Peyer's patch (tissue), 4 donors: ENCODE measurements at places on chromosomes 6 and 20. TPM values are rescaled to one million over a fixed set of nuclear protein-coding genes. Genes with fewer than 3 reads are reported as not detected.

OTOR gene
- not detected for total RNA-seq

SMPDL3A gene
- 641 TPM for total RNA-seq

HDGFL1 gene
- total RNA-seq = not detected

FOXQ1 gene
- not detected for total RNA-seq

PRPH2 gene
- total RNA-seq = not detected

MEI4 gene
- total RNA-seq = not detected

FAM83C gene
- total RNA-seq = not detected

- no peak for DNase-seq
These were observed 26.1 kb downstream of the GFOD1 start for GRCh38 chr6:13461307-13461706.

GRCh38 chr20:48832405-48832730 lies 4.6 kb upstream of the PREX1 start:
- DNase-seq = no peak

DNA sequence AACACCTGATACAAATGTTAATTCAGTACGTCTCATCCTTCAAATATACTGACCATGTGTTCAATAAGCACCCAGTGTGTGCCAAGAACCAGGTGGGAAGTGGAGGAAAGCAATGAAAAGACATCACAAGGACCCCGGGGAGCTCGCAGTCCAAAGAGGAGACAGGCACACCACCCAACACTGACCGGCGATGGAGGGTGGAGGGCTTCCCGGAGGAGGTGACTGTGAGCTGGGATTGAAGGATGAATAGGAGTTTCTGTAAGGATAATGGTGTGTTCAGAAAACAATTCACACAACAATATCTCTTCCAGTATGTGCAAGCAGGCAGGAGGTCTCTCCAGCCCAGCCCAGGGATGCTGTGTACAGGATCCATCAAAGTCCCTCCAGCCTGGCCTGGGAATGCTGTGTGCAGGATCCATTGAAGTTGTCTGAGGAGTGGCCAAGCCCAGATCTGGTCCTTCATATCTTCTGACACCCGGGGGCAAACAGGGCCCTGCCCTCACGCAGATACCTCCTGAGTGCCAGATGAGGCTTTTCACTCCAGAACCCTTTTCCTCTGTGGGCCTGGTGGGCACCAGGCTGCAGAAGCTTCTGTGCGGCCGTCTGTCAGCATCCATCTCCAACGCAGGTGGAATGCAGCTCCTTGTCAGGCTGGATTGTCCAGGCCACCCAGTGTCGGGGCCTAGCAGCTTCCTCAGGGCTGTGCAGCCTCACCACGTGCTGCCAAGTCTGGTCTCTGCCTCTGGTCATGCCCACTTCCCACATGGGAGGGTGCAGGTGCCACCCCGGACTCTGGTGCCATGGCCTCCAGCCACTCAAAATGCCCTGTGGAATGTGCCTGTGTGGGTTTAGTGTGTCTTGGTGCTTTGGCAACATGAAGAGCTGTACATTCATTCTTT lies 36.3 kb downstream of the DLL1 start:
- no peak for DNase-seq

DNA sequence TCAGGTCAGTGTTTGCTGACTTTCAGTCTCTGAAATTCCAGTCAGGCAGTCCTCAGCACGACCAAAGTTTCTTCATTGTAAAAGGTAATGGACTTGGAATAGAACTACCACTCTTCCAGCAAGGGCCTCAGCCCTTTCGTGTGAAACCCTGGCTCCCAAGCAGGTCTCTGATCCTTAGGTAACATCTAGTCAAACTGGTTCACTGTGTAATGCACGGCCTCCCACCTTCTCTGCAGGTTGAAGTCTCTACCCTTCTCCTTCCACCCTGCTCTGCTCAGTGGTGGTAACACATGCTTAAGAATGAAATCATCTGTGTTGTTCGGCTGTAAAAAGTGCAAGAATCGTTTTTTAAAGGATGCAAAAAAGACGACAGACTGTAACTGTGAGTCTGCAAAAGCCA lies 287.2 kb upstream of the POU3F2 start:
- no peak for DNase-seq

DNA sequence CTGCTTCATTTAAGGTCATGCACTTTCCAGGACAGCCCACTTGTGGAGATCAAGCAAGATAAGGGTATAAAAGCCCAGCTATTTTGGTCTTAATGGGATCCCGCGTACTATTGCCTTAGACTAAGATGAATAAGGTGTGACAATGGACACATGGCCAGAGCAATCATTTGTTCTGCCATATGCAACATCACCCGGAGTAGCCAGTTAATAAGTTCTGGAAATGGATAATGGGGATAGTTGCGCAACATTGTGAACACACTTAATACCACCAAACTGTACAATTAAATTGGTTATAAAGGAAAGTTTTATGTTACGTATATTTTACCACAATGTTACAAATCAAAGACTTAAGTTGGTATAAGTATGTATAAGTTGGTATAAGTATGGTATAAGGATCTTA lies 674.5 kb downstream of the HDGFL1 start:
- DNase-seq = no peak

GRCh38 chr6:43547222-43547621 lies 28.6 kb downstream of the XPO5 start:
- DNase-seq = no peak

- DNase-seq = no peak
These were observed 23.1 kb downstream of the ACOT13 start for GRCh38 chr6:24689964-24690363.

GRCh38 chr6:81772741-81773140 lies 20.3 kb upstream of the TENT5A start:
- no peak for DNase-seq

- DNase-seq = no peak
These were observed 952 bp upstream of the TAAR6 start for GRCh38 chr6:132569170-132569569.

GRCh38 chr6:70396163-70396562 lies 17.1 kb upstream of the FAM135A start:
- no peak for DNase-seq

DNA sequence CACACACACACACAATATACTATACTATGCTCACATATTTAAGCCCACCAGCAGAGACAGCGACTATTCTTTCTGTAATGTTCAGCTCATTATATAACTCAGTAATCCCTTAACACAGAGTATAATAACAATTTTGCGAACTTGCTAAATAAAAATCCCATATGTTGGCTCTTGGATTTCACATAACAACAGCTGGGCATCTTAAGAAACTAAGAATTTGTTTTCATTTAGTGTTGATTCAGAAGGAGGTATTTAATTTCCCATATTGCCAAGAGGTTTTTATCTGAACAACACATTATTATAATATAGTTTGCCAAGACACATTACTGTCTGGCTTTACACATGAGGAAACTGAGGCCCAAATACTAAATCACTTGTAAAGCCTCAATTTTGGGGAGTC lies 7.4 kb downstream of the ECT2L start:
- DNase-seq = no peak

GRCh38 chr6:20770773-20771172 lies 236.5 kb downstream of the CDKAL1 start:
- DNase-seq = no peak

DNA sequence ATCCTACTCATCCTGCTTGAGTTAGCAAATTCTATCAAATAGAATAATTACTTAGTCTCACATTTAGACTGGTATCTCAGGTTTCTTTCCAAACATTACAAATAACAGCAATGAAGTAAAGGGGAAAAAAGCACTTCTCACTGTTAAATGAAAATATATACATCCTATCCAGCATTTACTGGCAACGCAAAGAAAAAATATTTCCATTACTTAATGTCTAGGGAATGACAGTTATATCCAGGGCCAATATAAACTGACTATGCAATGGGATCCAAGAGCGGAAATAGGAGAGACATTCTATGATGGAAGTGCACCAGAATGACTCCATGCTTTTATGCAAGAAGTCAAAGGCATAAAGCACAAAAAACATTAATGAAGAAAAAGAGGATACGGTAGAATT lies 60.3 kb downstream of the ME1 start:
- no peak for DNase-seq

DNA sequence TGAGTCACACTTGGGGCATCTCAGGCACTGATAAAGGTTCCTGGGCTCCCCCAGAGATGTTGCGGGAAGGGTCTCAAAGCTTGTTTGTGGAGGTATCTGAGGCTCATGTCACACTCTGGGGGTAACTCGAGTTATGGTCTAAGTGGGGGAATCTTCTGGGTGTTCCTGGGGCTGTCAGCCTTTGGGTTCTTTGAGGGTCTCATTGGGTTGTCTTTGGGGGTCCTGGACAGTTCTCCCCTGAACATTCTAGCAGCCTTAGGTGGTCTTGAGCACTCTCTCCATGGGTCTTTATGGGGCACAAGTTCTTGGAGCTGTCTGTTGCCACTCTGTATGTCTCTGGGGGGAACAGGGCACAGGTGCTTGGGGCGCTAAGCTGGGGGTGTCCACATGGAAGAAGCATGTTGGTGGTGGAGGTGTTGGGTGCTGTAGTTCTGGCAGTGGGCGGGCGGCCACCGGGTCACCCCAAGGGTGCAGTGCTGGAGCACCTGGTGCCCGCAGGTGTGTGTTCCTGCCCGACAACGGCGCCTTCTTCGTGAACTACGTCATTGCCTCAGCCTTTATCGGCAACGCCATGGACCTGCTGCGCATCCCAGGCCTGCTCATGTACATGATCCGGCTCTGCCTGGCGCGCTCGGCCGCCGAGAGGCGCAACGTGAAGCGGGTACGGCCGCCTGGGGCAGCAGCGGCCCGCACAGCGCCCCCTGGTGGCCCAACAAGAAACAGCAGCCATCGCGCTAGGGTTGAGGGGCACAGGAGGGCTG lies 7.1 kb upstream of the CAPN11 start:
- DNase-seq = peak; percentile 87

- no peak for DNase-seq
These were observed 55.4 kb upstream of the BMP2 start for GRCh38 chr20:6711951-6712649.

DNA sequence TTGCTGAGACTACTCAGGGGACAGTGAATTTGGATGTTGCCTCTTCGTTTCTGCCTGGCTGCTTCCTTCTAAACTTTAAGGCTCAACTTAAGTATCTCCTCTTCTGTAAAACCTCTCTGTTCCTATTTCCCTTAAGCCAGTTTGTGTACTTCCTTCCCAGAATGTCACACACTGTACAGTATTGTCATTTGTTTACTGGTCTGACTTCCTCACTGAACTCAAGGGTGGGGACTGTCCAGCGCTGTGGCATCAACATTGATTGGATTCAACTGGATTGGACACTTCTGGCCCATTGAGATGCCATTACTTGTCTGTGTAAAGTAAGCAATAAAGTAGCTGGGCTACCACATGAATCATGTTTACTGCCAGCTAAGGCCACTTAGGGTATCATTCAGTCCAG lies 69.7 kb downstream of the ANKS1A start:
- DNase-seq = no peak

DNA sequence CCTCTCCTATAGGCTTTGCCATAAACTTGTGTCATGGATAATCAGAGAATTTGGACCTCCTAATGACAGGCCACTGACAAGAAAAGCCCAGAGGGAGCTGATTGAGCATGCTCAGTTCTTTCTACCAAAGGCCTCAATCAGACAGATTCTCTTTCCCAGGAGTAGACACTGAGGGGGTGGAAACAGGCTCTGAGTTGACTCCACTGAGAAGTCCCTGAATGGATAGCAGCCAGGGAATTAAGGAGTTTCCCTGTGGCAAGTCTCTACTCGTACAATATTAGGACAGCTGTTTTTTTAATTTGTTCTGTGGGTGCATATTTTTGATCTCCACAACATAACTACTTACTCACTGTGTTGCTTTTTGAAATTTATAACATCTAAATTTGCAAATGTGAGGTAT lies 63.3 kb downstream of the SLC16A10 start:
- DNase-seq = no peak

- no peak for DNase-seq
These were observed 182.0 kb upstream of the CST7 start for GRCh38 chr20:24766826-24767622.

- DNase-seq = no peak
These were observed 75.2 kb downstream of the HFE start for GRCh38 chr6:26162399-26162798.
